Foreskin keratinocyte (primary cell): ENCODE measurements at places on chromosomes 4 and X.

- no peak for DNase-seq
Measured at GRCh38 chr4:135192751-135193535, 991.4 kb upstream of the PABPC4L start.

DNA sequence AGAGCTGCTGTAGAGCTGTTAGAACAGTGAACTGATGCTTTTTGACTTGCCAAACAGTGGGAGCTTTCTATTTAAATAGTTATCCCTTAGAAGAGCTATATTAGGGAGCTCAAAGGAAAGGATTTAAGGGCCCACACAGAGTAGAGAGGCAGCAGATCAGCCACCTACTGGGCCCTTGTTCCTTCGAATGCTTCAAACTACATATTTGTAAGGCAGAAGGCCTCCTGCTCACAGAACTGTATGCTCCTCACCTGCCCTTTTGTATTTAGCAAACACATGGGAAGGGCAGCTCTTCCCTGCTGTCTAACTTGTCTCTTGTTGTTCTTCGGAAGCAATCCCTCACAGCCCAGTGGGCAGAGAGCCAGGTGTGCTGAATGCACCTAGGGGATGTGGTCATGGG is 38.0 kb downstream of the IL1RAPL1 start:
- no peak for DNase-seq

DNA sequence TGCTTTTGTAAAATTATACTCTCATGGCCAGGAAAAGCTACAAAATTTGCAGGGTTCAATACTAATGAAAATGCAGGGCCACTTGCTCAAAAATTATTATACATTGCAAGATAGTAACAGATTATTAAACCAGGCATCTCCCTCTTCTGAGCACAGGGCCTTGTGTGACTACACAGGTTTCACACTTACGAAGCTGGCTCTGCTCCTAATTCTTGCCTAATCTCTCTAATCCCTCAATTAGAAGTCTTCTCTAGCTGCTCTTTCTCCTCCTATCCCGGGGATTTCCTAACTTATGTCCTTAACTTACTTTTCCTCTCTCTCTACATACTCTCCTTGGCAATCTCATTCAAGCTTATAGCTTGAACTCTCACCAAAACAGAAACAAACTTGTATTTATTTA is 168.3 kb downstream of the AREG start:
- no peak for DNase-seq

GRCh38 chrX:118734909-118735308 is 7.5 kb downstream of the IL13RA1 start:
- no peak for DNase-seq

GRCh38 chr4:145782756-145783155 is 102.8 kb downstream of the C4orf51 start:
- DNase-seq: no peak

DNA sequence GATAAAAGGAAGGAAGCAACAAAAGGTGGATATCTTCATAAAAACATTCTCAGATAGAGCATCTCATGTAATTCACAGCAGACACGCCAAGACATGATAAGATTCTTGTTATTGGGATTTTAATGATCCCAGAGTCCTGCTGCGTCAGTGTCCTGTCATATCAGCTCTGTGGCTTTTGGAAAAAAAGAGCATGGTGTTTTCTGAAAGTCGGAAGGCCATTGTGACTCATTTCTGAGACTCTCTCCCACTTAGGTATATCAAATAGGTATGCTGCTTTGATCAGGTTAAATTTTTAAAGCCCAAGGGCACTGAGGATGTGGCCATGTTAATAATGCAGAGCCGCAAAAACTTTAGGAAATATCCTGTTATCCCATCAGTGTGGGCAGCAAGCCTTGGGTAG is 481.0 kb downstream of the KCNIP4 start:
- peak; percentile 84 for DNase-seq

GRCh38 chrX:75107863-75108509 is 48.1 kb downstream of the ABCB7 start:
- no peak for DNase-seq

GRCh38 chrX:13078739-13079444 is 34.5 kb upstream of the FAM9C start:
- DNase-seq: no peak

GRCh38 chrX:132612821-132613564 is 124.2 kb upstream of the MBNL3 start:
- no peak for DNase-seq

DNA sequence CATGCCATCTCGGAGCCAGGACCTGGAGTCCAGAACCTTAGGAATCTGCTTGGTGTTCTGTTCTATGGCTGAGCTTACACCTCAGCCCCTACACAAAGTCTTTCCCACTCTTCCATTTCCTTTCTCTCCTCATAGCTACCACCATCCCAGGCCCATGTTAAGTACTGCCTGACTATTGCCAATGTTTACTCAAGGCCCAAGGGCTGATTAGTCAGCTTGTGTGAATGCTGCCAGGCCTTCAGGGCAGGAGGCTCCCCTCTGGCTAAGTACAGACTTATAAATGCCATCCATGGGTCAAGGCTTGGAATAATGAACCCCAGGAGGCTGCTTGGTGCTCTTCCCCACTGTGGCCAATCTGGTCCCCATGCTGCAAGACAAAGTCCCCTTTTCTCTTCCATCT is 411.6 kb upstream of the MAGEB18 start:
- no peak for DNase-seq
